Activated T-cell treated with anti-CD3 and anti-CD28 coated beads, Interleukin-2, amount 50 U/mL, for 48 hours (primary cell): ENCODE measurements at places on chromosomes 7 and 10.

DNA sequence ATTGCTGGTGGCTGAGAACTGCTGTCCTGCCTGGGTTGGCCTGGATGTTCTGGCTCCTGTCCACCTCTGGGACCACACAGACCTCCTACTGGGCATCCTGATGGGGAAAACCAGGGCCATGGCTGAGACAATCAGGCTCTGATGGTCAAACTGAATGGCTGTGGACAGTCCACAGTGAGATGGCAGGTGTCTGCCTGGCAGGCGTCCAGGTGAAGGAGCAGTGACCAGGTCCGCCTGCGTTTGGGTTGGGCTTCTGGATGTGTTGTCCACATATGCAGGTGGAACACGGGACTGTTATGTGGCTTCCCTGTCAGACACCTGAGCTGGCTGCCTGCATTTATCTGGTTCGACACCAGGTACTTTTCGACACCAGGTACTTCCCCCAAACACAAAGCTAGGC lies 241.7 kb downstream of the BUB3 start:
- DNase-seq: no peak

DNA sequence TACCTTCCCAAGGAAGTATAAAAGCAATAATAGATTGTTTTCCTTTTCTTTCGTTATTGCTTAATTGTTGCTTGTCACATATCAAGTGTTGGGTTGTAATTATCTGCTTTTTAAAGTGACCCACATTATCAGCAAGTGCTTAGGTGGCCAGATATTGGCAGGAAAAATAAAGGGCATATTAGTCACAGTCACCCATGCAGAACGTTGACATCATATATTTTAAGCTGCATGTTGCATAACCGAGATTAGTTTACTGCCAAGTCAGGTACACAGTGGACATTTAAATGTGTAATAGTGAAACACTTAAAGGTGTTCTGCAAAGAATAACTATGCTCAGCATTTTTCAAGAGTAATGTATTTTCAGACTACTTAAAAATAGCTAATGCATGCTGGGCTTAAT lies 11.4 kb downstream of the NEBL start:
- DNase-seq: no peak

DNA sequence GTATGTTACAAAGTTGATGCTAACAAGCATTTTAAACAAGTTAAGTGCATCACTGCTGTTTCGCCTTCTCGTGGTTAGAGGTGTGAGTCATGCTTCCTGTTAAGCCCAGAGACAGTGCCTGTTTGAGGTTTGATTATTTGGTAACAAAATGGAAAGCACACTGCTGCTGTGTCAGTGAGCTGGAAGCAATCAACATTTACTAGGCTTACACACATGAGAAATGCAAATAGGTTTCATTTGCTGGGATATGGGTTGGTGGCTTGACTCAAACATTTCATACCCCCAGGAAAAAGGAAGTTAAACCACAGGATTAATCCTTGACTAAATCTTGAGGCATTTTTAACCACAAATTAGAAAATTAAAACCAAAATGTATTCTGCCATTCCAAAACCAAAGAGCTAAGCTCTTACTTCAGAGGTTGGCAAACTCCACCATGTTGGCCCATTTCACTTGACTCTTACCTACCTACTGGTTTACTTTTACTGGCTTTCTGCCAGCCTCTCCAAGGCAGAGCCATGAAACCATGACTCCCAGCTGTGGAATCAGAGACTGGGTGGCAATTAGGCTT lies 139.2 kb downstream of the ETV1 start:
- DNase-seq: peak; percentile 33

GRCh38 chr10:131994435-131994834 lies 12.7 kb upstream of the BNIP3 start:
- DNase-seq: no peak

DNA sequence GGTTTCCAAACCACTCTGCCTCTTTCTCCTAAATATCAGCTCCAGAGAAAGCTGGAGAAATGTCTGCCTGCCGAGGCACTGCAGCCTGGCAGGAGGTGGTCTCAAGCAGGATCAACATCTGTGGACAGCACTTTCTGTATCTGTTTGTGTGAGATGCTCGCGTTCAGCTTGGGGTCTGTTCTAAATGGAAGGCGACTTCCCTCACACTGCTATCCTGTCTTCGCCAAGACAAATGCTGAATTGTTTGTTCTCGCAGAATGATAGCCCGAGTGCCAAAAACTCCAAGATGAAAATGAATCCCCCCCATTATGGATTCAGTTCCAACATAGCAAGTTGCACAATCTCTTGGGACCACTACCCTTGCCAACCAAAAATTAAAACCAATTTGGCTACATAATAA lies 72.2 kb upstream of the PALS2 start:
- no peak for DNase-seq

DNA sequence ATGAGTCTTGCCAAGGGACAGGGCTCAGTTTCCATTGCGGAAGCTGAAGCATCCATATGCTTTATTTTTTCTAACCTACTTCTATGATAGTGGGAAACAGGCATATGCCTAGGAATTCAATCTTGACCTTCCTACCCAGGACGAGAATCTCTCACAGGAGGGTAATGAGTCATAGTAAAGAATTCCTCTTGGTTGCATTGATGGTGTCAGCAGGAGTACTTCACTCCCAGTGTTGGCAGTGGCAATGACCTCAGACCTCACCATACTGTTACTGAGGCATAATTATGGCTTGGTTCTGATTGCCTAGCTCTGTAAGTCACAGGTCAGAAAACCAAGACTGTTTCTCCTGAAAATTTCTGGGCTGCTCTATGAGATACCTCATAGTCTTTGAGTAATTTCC lies 552.9 kb downstream of the ARL4A start:
- no peak for DNase-seq

DNA sequence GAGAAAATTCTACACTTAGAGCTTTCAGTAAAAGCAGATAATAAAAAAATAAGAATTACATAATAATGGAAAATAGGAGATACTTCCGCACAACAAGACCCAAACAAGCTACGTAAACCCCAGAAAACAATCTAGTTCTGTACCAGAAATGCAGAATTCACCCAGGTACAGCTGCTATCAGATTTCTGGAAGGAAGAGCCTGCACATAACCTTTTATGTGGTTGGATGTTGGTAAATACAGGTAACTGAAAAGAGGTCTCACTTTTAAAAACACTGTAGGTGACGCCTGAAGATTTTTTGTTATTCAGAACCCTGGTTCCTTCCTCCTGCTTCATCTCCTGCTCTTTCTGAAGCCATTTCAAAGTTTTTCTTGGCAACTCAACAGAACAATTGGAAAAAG lies 29.9 kb downstream of the PANK1 start:
- DNase-seq: no peak

- DNase-seq: no peak
Measured at GRCh38 chr7:45718464-45719330, 144.5 kb downstream of the ADCY1 start.

DNA sequence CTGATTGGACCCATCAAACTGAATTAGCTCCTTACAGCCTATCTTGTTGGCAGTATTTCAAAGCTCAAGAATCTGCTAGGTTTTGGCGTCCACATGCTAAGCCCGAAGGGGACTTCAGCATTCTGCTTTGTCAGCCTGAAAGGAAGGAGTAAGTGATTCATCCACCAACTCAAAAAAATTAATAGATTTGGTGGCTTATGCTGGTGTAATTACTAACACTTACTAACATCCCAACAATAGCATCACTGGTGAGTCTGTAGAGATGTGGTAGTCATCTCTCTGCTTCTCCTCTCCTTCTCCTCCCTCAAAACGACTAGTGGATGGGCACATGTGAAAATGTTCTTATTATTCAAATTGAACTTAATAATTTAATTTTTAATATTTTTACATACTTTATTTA lies 53.8 kb upstream of the EGR2 start:
- DNase-seq: no peak

DNA sequence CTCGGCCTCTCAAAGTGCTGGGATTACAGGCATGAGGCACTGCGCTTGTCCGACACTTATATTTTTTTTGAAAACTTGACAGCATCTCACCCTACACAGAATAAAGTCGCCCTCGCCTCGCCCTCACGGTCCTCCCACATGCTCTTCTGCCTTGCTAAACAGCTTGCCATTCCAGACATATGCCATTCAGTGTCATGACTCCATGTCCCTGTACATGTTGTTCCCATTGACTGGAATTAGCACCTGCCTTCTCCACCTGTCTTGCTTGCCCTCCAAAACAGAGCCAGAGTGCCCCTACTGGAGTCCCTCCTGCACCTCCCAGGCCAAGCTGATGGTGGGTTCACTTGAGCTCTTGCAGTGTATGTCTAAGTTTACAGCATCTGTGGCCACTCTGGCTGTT lies 6.2 kb downstream of the NIPSNAP2 start:
- DNase-seq: no peak

GRCh38 chr7:113424185-113424817 lies 305.9 kb upstream of the SMIM30 start:
- no peak for DNase-seq

- DNase-seq: no peak
Measured at GRCh38 chr7:94179466-94179865, 175.3 kb upstream of the BET1 start.

DNA sequence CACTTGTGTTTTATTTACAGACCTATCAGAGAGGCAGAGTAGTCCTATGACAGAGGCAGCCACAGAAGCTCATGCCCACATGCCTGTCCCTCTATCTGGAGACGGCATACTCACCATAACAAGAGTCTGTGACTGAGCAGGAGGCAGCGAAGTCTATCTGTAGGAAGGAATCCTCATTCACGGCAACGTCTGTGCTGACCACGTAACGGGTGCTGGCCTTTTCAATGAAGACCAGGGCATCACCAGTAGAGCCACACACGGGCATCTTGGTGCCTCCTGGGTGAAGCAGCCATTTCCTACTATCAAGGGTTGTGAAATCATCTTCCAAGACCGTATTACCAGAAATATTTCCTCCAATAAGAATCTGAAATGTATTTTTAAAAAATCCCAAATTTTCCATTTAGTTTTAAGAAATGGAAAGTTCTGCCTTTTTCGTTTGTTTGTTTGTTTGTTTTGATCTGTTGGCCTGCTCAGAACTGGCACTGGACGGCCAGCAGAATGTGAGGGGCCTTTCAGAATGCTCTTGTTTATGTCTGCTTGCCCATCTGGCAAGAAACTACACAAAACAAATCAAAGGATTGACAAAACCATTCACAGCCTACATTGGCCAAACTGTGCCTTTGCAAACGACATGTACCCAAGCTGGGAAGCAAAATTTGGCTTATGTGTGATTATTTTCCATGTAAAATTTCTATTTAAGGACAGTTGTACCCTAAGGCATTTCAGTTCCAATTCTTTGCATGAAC lies 93.1 kb upstream of the SLC26A5 start:
- no peak for DNase-seq

DNA sequence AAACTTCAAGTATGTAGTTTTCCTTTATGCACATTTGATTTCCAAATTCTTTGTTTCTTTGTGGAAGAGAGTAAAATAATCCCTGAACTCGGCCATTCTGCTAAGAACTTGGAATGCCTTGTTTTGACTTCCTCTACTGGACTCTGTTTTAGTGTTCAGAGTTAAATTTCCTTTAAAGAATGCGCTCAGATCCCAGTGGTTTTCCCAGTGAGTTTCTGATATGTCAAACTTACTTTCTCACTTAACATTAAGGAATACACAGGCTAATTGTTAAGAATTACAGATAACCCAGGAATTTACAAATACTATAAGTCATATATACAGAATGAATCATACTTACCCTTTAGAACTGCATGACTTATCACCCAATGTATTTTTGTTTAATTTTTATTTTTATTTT lies 1067.6 kb upstream of the CELF2 start:
- DNase-seq: no peak

GRCh38 chr7:27608776-27609495 lies 53.7 kb downstream of the HIBADH start:
- no peak for DNase-seq

GRCh38 chr10:57338823-57339558 lies 928.7 kb downstream of the IPMK start:
- no peak for DNase-seq

GRCh38 chr7:112362053-112362650 lies 88.1 kb upstream of the IFRD1 start:
- no peak for DNase-seq

DNA sequence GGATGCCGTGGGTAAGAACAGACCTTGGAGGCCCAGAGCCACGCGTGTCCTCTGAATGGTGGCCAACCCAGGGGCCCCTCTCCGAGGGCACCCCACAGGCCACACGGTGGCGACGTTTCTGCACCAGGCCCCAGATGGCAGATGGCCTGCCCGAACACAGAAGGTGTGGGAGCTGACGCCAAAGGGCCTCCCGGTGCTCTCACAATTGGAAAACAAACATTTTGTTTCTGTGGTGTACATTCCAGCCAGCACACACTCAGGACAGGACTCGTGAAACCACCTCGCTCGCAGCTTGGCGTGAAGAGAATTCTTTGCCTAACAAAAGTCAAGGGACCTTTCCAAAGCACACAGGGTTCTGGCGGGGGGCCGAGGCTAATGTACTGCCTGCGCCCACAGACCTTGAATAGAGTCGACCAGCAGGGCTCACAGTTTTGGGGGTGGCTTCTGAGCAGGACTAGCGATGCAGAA lies 112.1 kb downstream of the FAM53B start:
- DNase-seq: peak; percentile 61

DNA sequence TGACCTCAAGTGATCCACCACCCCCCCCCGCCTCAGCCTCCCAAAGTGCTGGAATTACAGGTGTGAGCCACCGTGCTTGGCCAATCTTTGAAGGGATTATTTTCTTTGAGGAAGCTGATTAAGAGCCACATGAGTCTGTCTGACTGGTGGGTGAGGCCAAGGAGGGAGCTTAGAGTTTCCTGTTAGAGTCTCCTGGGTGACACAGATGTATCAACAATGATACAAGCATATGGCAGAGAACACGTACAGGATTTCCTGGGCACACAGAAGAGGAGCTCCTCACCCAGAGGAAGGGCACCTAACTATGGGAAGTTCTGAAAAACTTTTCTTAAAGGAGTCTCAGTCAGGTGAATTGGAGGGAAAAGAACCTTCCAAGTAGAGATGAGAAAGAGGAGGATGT lies 69.4 kb downstream of the GOLGA7B start:
- no peak for DNase-seq

GRCh38 chr10:92760609-92761008 lies 70.9 kb downstream of the HHEX start:
- no peak for DNase-seq

GRCh38 chr10:70119623-70120022 lies 13.0 kb downstream of the AIFM2 start:
- no peak for DNase-seq

GRCh38 chr10:47022311-47023131 lies 111.3 kb downstream of the PTPN20 start:
- DNase-seq: peak; percentile 11

- no peak for DNase-seq
Measured at GRCh38 chr10:3495281-3495680, 289.7 kb downstream of the KLF6 start.

GRCh38 chr10:110803830-110804338 lies 67.8 kb upstream of the PDCD4 start:
- DNase-seq: peak; percentile 53

DNA sequence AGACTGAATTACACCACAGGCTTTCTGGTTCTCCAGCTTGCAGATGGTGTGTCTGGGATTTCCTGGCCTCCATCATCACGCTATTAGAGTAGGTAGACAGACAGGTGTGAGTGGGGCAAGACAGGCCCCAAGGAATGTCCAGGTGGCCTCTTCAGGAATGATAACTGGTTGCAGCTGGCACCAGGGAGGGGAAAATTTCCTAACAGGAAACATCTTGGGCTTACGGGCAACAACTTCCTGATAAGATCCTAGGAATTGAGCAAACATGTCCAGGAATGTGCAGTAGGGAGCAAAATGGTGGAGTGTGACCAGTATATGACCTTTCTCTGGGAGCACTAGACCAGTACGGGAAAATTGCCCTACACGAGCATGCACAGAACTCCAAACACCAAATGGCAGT lies 11.3 kb downstream of the XRCC2 start:
- no peak for DNase-seq
